Suppressor macrophage treated with lipopolysaccharide for 4 hours (primary cell): ENCODE measurements at places on chromosomes 12 and 14.

- DNase-seq: peak; percentile 18
Observed at GRCh38 chr14:75126121-75126544, 715 bp downstream of the NEK9 start.

DNA sequence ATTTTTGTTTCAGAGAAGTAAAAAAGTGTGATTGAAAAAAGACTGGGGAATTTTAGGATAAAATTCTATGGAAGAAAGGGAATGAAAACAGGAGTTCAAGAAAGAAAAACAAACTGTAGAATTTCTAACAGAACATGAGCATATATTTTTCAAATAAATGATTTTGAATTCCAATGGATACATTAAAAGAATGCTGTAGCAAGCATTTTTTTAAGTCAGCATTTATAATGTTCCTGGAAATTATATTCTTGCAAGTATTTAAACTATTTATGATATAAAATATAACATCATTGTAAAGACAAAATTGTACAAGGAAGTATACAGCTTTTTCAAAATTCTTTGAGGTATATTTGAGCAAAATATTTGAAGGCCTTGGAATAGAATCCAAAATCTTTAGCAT lies 450.7 kb downstream of the AEBP2 start:
- DNase-seq: no peak

- DNase-seq: no peak
Observed at GRCh38 chr12:19530637-19531023, 91.3 kb downstream of the AEBP2 start.

- DNase-seq: no peak
Observed at GRCh38 chr14:38342803-38343202, 86.9 kb upstream of the CLEC14A start.

GRCh38 chr12:124769881-124770512 lies 93.7 kb downstream of the SCARB1 start:
- DNase-seq: no peak
